Osteocyte (in vitro differentiated cells): ENCODE measurements at places on chromosomes 7 and 10.

GRCh38 chr7:44750921-44751571 is 2.4 kb downstream of the ZMIZ2 start:
- no peaks in the 10 kb centered on the region for H3K27me3 ChIP-seq
- H3K36me3 ChIP-seq = peaks cover 6% of the 10 kb centered on the region
- peak overlapping the region; percentile 29 for H3K4me3 ChIP-seq
- peaks cover 28% of the 10 kb centered on the region for H3K4me1 ChIP-seq
- H3K27ac ChIP-seq = peak overlapping the region; percentile 38

DNA sequence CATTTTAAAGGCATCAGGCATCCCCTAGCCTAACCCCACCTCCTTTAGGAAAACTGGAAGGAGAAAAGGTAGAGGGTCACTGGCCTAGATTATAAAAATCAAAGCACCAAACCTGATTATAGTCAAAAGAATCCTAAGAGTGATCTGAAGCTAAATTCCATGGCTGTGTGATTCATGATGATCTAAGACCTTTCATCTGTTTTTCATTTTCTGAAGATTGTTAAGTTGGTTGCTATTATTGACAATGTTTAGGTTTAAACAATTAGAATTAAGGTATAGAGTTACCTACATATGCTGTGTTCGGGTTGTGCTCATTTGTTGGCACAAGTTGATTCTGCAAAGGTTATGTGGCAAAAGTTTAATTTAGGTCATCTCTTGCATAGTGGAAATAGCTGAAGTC is 148.7 kb downstream of the BICC1 start:
- peaks cover 17% of the 10 kb centered on the region for H3K36me3 ChIP-seq
- no peak overlapping the region for H3K4me3 ChIP-seq
- H3K27me3 ChIP-seq = no peaks in the 10 kb centered on the region
- no peak for DNase-seq
- peaks cover 56% of the 10 kb centered on the region for H3K4me1 ChIP-seq
- peak overlapping the region; percentile 78 for H3K27ac ChIP-seq

DNA sequence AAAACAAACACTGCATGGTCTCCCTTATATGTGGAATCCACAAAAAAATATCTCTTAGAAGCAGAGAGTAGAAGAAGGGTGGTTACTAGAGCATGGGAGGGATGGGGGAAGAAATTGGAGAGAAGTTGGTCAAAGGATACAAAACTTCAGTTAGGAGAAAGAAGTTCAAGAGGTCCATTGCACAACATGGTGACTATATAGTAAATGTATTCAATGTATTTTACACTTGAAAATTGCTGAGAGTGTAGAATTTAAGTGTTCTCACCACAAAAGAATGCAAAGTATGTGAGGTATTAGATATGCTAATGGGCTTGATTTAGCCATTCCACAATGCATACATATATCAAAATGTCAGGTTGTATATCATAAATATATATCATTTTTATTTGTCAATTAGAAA is 232.0 kb upstream of the CELF2 start:
- H3K36me3 ChIP-seq = peaks cover 7% of the 10 kb centered on the region
- peak overlapping the region; percentile 76 for H3K27ac ChIP-seq
- no peak overlapping the region for H3K4me3 ChIP-seq
- no peaks in the 10 kb centered on the region for H3K27me3 ChIP-seq

DNA sequence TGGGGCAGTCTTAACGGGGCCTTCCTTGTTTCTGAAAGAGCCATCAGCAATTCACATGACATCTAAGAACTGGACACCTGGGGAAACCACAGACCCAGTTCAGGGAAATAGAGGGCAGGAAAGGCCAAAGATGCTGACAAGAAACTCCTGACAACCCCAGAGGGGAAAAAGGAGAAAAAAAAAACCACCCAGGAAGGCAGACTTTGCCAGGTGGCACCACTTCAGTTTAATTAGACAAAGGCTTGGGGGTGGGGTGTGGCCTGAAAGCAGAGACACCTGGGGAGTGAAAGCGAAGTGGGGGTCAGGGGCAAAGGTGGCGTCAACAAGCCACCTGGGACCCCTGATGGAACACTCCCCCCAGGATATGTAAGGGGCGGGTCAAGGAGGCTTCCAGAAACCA is 53.6 kb downstream of the RAB11FIP2 start:
- no peak overlapping the region for H3K27ac ChIP-seq
- DNase-seq = no peak
- no peak overlapping the region for H3K4me3 ChIP-seq
- H3K27me3 ChIP-seq = no peaks in the 10 kb centered on the region
- peaks cover 5% of the 10 kb centered on the region for H3K4me1 ChIP-seq

GRCh38 chr10:103064956-103065355 is 128.1 kb downstream of the NT5C2 start:
- no peak overlapping the region for H3K27ac ChIP-seq
- H3K36me3 ChIP-seq = no peaks in the 10 kb centered on the region
- H3K4me3 ChIP-seq = no peak overlapping the region
- H3K27me3 ChIP-seq = no peaks in the 10 kb centered on the region

DNA sequence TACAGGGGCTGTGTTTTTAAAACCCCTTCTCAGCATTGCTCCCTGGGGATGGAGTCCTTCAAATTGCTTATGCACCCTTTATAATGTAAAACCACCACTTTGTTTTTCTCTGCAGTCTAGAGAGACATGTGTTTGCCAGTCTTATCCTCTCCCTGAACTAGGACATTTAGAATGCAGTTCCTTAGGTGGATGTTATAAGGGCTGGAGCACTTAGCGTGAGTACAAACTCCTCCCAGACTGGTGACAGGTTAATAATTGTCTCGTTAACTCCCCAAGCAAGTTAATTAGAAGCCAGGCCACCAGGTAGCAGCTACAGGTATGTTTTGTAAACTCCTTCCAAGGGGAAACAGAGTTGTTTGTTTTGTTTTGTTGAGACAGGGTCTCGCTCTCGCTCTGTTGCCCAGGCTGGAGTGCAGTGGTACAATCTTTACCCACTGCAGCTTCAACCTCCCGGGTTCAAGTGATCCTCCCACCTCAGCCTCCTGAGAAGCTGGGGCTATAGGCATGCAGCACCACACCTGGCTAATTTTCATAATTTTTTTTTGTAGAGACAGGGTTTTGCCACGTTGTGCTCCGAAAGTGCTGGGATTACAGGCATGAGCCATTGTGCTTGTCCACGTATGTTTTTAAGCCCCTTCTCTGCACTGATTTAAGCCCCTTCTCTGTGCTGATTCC is 100.2 kb downstream of the FAM107B start:
- H3K4me1 ChIP-seq = peaks cover 15% of the 10 kb centered on the region
- no peak overlapping the region for H3K27ac ChIP-seq
- peaks cover 13% of the 10 kb centered on the region for H3K27me3 ChIP-seq
- no peaks in the 10 kb centered on the region for H3K36me3 ChIP-seq
- no peak overlapping the region for H3K4me3 ChIP-seq
- DNase-seq = no peak

DNA sequence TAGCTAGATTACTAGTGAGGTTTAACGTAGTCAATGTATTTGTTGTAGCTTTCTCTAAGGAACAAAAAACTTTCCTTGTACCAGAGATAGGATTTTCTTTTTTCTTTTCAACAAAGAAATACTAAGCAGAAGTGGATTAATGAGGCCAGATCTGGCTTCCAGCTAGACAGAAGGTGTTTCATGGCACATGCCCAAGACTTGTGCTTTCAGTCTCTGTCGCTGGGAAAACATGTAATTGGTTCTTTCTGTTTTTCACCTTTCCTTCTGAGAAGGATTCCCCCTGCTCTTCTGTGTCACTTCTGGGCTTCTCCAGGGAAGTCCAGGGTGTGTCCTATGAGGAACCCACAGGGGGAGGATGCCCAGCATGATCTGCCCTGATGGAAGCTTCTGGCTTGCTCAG is 492.2 kb downstream of the CCSER2 start:
- peaks cover 32% of the 10 kb centered on the region for H3K4me1 ChIP-seq
- H3K27me3 ChIP-seq = peaks cover 21% of the 10 kb centered on the region
- no peaks in the 10 kb centered on the region for H3K36me3 ChIP-seq

- peaks cover 10% of the 10 kb centered on the region for H3K36me3 ChIP-seq
- no peaks in the 10 kb centered on the region for H3K27me3 ChIP-seq
- no peak overlapping the region for H3K4me3 ChIP-seq
Observed at GRCh38 chr7:101547916-101548661, 81.0 kb downstream of the MYL10 start.

GRCh38 chr10:95476469-95477174 is 84.5 kb downstream of the SORBS1 start:
- no peak for DNase-seq
- H3K27me3 ChIP-seq = peaks cover 12% of the 10 kb centered on the region
- no peak overlapping the region for H3K27ac ChIP-seq
- no peak overlapping the region for H3K4me3 ChIP-seq
- H3K4me1 ChIP-seq = peaks cover 6% of the 10 kb centered on the region

- no peaks in the 10 kb centered on the region for H3K27me3 ChIP-seq
- no peak overlapping the region for H3K27ac ChIP-seq
- no peak for DNase-seq
- H3K4me3 ChIP-seq = no peak overlapping the region
- H3K4me1 ChIP-seq = no peaks in the 10 kb centered on the region
Observed at GRCh38 chr7:128672927-128673517, 930 bp downstream of the GARIN1A start.

DNA sequence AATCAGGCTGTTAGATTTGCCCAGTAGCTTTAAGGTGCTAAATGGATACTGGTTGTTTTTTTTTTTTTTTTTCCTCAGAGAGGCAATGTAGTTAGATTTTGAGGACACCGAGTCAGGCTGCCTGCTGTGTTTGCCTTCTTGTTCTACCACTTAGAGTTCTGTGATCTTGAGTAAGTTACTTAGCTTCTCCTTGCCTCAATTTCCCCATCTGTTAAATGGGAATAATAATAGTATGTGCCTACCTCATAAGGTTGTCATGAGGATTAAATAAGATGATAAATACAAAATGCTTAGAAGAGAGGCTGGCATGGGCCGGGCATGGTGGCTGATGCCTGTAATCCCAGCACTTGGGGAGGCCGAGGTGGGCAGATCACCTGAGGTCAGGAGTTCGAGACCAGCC is 14.6 kb downstream of the MORN4 start:
- no peaks in the 10 kb centered on the region for H3K4me1 ChIP-seq
- H3K36me3 ChIP-seq = peaks cover 13% of the 10 kb centered on the region
- H3K4me3 ChIP-seq = no peak overlapping the region
- no peaks in the 10 kb centered on the region for H3K27me3 ChIP-seq
- DNase-seq = no peak
